Regular cardiac myocyte (primary cell): ENCODE measurements at places on chromosomes 7 and 10. TPM values are rescaled to one million over a fixed set of nuclear protein-coding genes. Genes with fewer than 3 reads are reported as not detected.

Gene GIMAP7
- under 0.01 and 0.19 TPM in 2 replicates for total RNA-seq

Gene PTPRE
- total RNA-seq: 1.7 and 3.9 TPM in 2 replicates

Gene HHEX
- 1.7 and 7.1 TPM in 2 replicates for total RNA-seq

Gene ASB10
- not detected in 2 replicates for total RNA-seq

Gene EGR2
- 0.58 and 5.9 TPM in 2 replicates for total RNA-seq

Gene IGF2BP3
- 20.3 and 36.0 TPM in 2 replicates for total RNA-seq

Gene COX15
- 40.6 and 47.4 TPM in 2 replicates for total RNA-seq

Gene BBS9
- total RNA-seq: 18.2 and 30.4 TPM in 2 replicates

Gene CDC14C
- total RNA-seq: 0.19 TPM in 1 of 2 replicates, not detected in the other

Gene CHAT
- total RNA-seq: not detected in 2 replicates

Gene CYP2C8
- total RNA-seq: not detected in 2 replicates

Gene RPP30
- total RNA-seq: 55.0 and 55.6 TPM in 2 replicates

Gene PYROXD2
- 6.5 and 16.6 TPM in 2 replicates for total RNA-seq

Gene ARMC3
- total RNA-seq: not detected in 2 replicates

Gene DOCK1
- 56.9 and 77.5 TPM in 2 replicates for total RNA-seq

Gene RET
- total RNA-seq: 0.28 and 0.58 TPM in 2 replicates

Gene AKR1D1
- total RNA-seq: not detected in 2 replicates

Gene ANKRD1
- total RNA-seq: 169 and 275 TPM in 2 replicates

Gene SLC29A4
- 1.3 and 2.5 TPM in 2 replicates for total RNA-seq

Gene FAM25C
- not detected in 2 replicates for total RNA-seq

Gene BRI3
- total RNA-seq: 29.0 and 31.6 TPM in 2 replicates

Gene FRG2B
- total RNA-seq: not detected in 2 replicates

Gene ENTPD1
- 0.58 and 4.2 TPM in 2 replicates for total RNA-seq

Gene ACTR3C
- total RNA-seq: 0.19 and 1.7 TPM in 2 replicates

Gene SLC26A5
- total RNA-seq: not detected in 2 replicates

Gene FBXL15
- total RNA-seq: 7.5 and 9.0 TPM in 2 replicates

Gene VAX1
- total RNA-seq: not detected in 2 replicates

Gene FAM24B
- total RNA-seq: 4.4 and 5.4 TPM in 2 replicates

Gene LRRTM3
- under 0.01 TPM in 1 of 2 replicates, not detected in the other for total RNA-seq

Gene TAS2R4
- total RNA-seq: 0.19 and 2.0 TPM in 2 replicates

Gene RELN
- total RNA-seq: 20.0 and 94.7 TPM in 2 replicates

Gene MALRD1
- total RNA-seq: 0.28 TPM in 1 of 2 replicates, not detected in the other

Gene TMEM196
- under 0.01 TPM in 1 of 2 replicates, not detected in the other for total RNA-seq

Gene TWIST1
- total RNA-seq: 33.5 and 39.5 TPM in 2 replicates
